ENCODE measurements at places on chromosomes 2 and 18.
A peak's percentile ranks its signal among the peaks of the same experiment; 100 is the strongest.

DNA sequence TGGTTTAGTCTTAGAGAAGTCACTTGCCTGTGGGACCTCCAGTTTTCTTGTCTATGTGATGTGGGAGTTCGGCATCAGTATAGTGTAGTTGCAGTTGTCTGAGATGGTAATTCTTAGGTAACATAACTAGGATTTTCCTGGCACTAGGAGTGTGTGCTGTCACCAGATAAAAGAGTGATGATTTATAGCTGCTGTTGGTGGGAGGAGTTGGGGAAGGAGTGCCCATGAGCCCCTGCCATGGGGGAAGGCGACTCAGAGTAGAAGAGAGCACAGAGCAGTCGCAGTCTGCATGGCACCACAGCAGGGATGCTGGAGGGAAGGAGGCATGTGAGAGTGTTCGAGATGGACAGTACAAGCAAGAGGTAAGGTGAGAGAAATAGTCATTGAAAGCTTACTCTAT lies 38.7 kb downstream of the ATP9B start:
- H3K36me3 ChIP-seq: no peaks in the 10 kb centered on the region
- H3K4me3 ChIP-seq: no peak overlapping the region
- H3K27ac ChIP-seq: peak overlapping the region; percentile 26
- H3K27me3 ChIP-seq: no peaks in the 10 kb centered on the region
- peaks cover 20% of the 10 kb centered on the region for H3K4me1 ChIP-seq

- H3K27me3 ChIP-seq: no peaks in the 10 kb centered on the region
- no peak for DNase-seq
Observed at GRCh38 chr2:151525821-151526373, 116.2 kb downstream of the RIF1 start.

GRCh38 chr18:62999392-62999791 lies 284.1 kb downstream of the PHLPP1 start:
- H3K27ac ChIP-seq: no peak overlapping the region
- DNase-seq: no peak
- H3K4me3 ChIP-seq: no peak overlapping the region
- peaks cover 3% of the 10 kb centered on the region for H3K27me3 ChIP-seq
- no peaks in the 10 kb centered on the region for H3K4me1 ChIP-seq
- no peaks in the 10 kb centered on the region for H3K36me3 ChIP-seq

DNA sequence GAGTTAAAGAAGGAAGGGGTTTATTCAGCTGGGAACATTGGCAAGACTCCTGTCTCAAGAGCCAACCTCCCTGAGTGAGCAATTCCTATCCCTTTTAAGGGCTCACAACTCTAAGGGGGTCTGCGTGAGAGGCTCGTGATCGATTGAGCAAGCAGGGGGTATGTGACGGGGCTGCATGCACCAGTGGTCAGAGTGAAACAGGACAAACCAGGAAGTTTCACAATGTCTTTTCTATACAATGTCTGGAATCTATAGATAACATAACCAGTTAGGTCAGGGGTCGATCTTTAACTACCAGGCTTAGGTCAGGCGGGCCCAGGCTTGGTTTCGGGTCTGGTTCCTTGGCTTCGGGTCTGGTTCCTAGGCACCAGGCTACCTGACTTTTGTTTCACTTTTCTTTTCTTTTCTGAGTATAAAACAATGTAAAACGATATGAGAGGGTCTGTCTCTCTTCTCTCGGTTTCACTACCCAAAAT lies 30.1 kb upstream of the LIPG start:
- no peak overlapping the region for H3K4me3 ChIP-seq
- no peak for DNase-seq
- H3K4me1 ChIP-seq: no peaks in the 10 kb centered on the region
- no peak overlapping the region for H3K27ac ChIP-seq
- peaks cover 2% of the 10 kb centered on the region for H3K27me3 ChIP-seq
- H3K36me3 ChIP-seq: peaks cover 4% of the 10 kb centered on the region

GRCh38 chr2:151844211-151844896 lies 16.1 kb upstream of the ARL5A start:
- DNase-seq: no peak
- no peak overlapping the region for H3K27ac ChIP-seq
- H3K36me3 ChIP-seq: no peaks in the 10 kb centered on the region

- peaks cover 11% of the 10 kb centered on the region for H3K27me3 ChIP-seq
- H3K27ac ChIP-seq: peak overlapping the region; percentile 95
- DNase-seq: peak; percentile 45
- no peaks in the 10 kb centered on the region for H3K36me3 ChIP-seq
Observed at GRCh38 chr2:126664234-126664633, 8.3 kb downstream of the GYPC start.

DNA sequence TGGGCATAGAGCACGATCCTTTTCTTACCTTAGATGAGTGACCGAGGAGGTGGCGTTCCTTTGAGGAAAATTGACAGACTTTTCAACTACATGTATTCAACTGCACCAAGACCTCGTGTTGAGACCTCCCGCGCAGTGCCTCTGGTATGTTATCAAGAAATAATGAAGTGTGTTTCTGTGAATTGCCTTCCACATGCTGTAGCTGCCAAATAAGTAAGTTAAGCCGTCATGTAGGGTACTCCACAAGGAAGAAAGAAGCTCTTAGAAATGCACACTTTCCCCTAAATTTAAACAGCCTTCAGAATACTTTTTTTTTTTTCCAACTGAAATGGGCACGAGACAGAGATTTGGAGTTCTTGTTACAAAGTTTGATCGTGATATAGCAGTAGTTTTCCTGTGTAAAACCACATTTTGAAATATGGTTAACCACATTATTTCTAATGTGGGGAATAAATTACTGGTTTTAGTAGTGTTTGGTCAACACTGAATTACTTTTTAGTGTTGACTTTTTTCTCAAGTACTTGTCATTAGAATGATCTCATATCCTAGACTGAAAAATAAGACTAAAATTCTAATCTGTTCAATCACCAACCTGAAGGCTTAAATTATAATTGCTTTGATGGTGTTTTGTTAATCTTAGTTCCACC lies 30.5 kb downstream of the PDK1 start:
- H3K4me3 ChIP-seq: peak overlapping the region; percentile 32

GRCh38 chr18:23071285-23071684 lies 64.0 kb upstream of the CABLES1 start:
- peak overlapping the region; percentile 92 for H3K4me3 ChIP-seq
- H3K36me3 ChIP-seq: peaks cover 4% of the 10 kb centered on the region
- H3K4me1 ChIP-seq: peaks cover 69% of the 10 kb centered on the region
- peaks cover 25% of the 10 kb centered on the region for H3K27me3 ChIP-seq
- H3K27ac ChIP-seq: peak overlapping the region; percentile 93

- H3K27me3 ChIP-seq: peaks cover 9% of the 10 kb centered on the region
- H3K4me3 ChIP-seq: no peak overlapping the region
- H3K27ac ChIP-seq: no peak overlapping the region
- H3K4me1 ChIP-seq: peaks cover 20% of the 10 kb centered on the region
- H3K36me3 ChIP-seq: peaks cover 13% of the 10 kb centered on the region
- no peak for DNase-seq
Observed at GRCh38 chr18:79421275-79421857, 25.6 kb downstream of the NFATC1 start.

- no peak for DNase-seq
- H3K4me3 ChIP-seq: no peak overlapping the region
- H3K4me1 ChIP-seq: no peaks in the 10 kb centered on the region
- no peak overlapping the region for H3K27ac ChIP-seq
- no peaks in the 10 kb centered on the region for H3K27me3 ChIP-seq
Observed at GRCh38 chr18:27778925-27779324, 398.0 kb downstream of the CDH2 start.

GRCh38 chr2:41127351-41127750 lies 675.5 kb upstream of the SLC8A1 start:
- H3K27ac ChIP-seq: no peak overlapping the region
- no peaks in the 10 kb centered on the region for H3K36me3 ChIP-seq
- no peaks in the 10 kb centered on the region for H3K27me3 ChIP-seq
- H3K4me1 ChIP-seq: no peaks in the 10 kb centered on the region
- no peak overlapping the region for H3K4me3 ChIP-seq

GRCh38 chr2:109508556-109508955 lies 105.2 kb downstream of the SEPTIN10 start:
- peaks cover 6% of the 10 kb centered on the region for H3K4me1 ChIP-seq
- no peaks in the 10 kb centered on the region for H3K36me3 ChIP-seq
- no peak overlapping the region for H3K4me3 ChIP-seq
- H3K27ac ChIP-seq: no peak overlapping the region
- no peak for DNase-seq

GRCh38 chr2:231343006-231343710 lies 52.4 kb upstream of the B3GNT7 start:
- no peak overlapping the region for H3K27ac ChIP-seq
- peaks cover 2% of the 10 kb centered on the region for H3K27me3 ChIP-seq
- no peak overlapping the region for H3K4me3 ChIP-seq
- H3K36me3 ChIP-seq: no peaks in the 10 kb centered on the region

GRCh38 chr2:145090841-145091761 lies 571.2 kb upstream of the ZEB2 start:
- DNase-seq: no peak
- H3K36me3 ChIP-seq: no peaks in the 10 kb centered on the region
- H3K27me3 ChIP-seq: no peaks in the 10 kb centered on the region

DNA sequence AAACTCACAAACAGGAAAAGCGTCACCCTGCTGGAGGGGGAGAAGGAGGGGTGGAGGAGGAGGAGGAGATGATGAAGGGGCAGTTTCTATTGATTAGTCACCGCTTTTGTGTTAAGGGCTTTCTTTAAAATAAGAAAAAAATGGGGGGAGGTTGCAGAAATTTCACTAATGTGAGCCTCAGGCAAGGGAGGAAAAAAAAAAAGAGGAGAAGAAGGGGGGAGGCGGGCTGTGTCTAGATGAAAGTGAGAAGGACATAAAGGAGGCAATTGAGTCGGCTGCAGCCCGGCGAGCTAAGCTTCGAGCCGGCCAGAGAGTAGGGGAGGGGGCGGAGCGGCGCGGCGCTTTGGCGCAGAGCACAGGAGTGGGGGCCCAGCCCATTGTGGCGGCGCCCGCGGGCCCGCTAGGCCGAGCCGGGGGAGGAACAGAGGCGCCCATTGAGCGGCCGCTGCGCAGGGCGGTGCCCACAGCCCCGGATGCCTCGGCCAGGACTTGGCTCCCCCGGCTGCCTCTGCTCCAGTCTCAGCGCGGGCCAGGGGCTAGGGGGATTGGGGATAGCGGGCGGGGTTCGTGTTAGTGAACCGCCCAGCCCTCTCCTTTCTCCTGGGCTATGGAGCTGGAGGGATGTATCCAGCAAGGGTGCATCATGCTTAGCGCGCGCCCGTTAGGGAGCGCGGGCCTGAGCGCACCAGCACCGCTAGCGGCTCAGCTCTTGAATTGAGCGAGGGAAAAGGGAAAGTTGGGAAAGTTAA lies 7.9 kb downstream of the PAX3 start:
- H3K27ac ChIP-seq: no peak overlapping the region
- H3K36me3 ChIP-seq: no peaks in the 10 kb centered on the region
- H3K4me1 ChIP-seq: peaks cover 10% of the 10 kb centered on the region
- no peak for DNase-seq
- H3K4me3 ChIP-seq: no peak overlapping the region
- H3K27me3 ChIP-seq: peaks cover 37% of the 10 kb centered on the region

GRCh38 chr18:39801010-39801409 lies 2154.0 kb upstream of the PIK3C3 start:
- H3K36me3 ChIP-seq: peaks cover 6% of the 10 kb centered on the region
- no peak for DNase-seq
- H3K27ac ChIP-seq: no peak overlapping the region
- H3K4me1 ChIP-seq: peaks cover 16% of the 10 kb centered on the region

DNA sequence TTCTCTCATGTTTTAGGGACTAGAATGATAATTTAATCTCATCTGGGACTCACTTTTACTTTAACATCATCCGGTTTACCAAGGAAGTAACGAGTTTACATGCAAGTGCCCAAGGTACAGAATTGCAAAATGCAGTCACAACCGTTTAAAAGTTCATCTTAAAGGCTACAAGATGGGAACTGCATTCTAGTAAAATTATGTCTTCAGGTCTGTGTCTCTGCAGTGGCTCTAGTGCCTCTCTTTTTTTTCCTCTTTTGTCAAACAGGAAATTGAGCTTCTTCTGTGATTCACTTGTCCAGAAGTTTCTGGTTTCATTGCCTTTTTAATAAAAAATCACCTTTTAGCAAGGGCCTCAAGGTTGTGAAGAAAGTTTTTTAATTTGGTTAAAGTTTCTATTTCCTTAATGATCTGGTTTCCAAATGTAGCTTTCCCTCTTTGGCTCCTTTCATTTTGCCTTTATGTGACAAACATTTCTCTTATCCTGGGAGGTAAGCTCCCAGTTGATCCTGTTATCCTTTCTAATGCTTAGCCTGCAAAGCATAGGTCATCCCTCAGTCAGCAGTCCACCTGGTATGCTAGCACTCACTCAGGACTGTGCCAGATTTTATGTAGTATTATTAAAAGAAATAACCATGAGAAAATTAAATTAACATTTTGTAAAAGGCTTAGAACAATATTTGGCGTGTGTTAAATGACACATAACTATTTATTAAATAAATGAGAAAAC lies 2.4 kb downstream of the GLS start:
- peak overlapping the region; percentile 96 for H3K4me3 ChIP-seq
- H3K4me1 ChIP-seq: peaks cover 65% of the 10 kb centered on the region
- peak overlapping the region; percentile 97 for H3K27ac ChIP-seq
- DNase-seq: peak; percentile 20
- H3K27me3 ChIP-seq: peaks cover 16% of the 10 kb centered on the region
- no peaks in the 10 kb centered on the region for H3K36me3 ChIP-seq

DNA sequence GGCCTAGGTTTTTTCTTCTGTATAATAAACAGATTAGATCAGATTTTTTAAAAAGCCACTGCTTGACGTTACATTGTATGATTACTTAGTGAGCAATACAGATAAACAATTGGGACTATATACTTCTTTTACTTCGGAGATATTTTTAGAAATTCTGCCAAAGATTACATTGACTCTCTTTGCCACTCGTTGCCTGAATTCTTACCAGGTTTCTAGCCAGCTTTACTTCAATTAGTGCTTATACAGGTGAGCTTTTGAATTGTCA lies 156.6 kb downstream of the HAUS1 start:
- peaks cover 29% of the 10 kb centered on the region for H3K36me3 ChIP-seq
- DNase-seq: no peak
- H3K27ac ChIP-seq: no peak overlapping the region
- H3K4me1 ChIP-seq: peaks cover 71% of the 10 kb centered on the region
- H3K4me3 ChIP-seq: no peak overlapping the region
- H3K27me3 ChIP-seq: peaks cover 2% of the 10 kb centered on the region

DNA sequence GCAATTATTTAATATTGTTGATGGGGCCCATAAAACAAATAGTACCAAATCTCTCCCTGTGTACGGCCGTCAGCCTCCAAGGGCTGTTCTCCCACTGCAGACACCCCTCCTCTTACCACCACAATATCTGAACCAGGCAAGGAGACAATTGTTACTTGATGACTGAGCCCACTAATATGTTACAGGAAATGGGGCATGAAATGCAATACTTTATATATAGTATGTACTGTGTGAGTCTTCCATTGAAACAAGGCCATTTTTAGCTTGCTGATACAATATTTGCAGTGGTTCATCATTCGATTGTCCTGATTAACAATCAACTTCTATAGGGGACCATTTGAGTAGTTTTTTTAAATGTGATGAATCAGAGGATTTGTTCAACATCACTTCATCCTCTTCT lies 307.3 kb downstream of the GBX2 start:
- H3K36me3 ChIP-seq: no peaks in the 10 kb centered on the region
- DNase-seq: no peak
- peaks cover 23% of the 10 kb centered on the region for H3K4me1 ChIP-seq
